ENCODE measurements at places on chromosomes 16 and 17. TPM values are rescaled to one million over a fixed set of nuclear protein-coding genes. Genes with fewer than 3 reads are reported as not detected.

The KRT222 gene
- total RNA-seq: not detected

The MT1G gene
- total RNA-seq: 5.9 TPM

The ZDHHC1 gene
- 6.7 TPM for total RNA-seq

The CA10 gene
- not detected for total RNA-seq

The ABCC6 gene
- 1.6 TPM for total RNA-seq

DNA sequence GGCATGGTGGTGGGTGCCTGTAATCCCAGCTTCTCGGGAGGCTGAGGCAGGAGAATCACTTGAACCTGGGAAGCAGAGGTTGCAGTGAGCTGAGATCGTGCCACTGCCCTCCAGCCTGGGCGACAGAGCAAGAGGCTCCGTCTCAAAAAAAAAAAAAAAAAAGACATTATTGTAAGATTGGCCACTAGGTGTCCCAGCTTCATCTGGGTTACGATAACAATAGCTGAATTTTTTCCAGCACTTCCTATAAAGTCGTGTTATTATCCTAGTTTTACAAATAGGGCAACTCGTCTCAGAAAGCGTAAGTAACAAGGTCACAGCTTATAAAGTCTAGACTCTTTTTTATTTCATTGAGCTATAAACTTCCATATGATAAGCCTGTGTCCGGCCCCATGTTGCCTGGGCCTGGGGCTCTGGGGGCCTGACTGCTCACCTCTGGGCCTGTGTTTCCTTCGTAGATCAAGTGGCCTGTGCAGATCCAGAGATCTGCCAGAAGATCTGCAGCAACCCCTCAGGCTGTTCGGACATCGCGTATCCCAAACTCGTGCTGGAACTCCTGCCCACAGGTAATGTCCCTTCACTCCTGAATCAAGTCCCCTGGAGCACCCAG lies 60.5 kb downstream of the SLC5A11 start:
- DNase-seq: peak; percentile 26

- no peak for DNase-seq
Observed at GRCh38 chr16:67234180-67234597, 7.3 kb downstream of the TMEM208 start.

DNA sequence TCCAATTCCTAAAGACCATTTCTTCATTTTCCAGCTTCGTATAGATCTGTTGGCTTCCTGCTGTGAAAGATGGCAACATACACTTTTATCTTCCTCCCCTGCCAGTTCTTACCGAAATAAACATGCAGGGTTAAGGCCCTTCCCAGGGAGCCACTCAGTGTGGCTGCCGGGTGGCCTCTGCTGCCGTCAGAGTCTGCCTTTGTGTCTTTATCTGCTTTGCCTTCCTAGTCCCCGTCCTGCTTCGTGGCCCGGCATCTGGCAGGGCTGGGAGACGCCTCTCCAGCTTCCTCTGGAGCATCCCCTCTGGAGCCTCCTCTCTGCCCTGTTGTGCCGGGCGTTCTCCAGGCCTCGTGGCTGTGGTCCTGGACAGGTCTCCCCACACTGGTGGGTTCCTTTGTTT lies 30.3 kb upstream of the CAPN15 start:
- no peak for DNase-seq

DNA sequence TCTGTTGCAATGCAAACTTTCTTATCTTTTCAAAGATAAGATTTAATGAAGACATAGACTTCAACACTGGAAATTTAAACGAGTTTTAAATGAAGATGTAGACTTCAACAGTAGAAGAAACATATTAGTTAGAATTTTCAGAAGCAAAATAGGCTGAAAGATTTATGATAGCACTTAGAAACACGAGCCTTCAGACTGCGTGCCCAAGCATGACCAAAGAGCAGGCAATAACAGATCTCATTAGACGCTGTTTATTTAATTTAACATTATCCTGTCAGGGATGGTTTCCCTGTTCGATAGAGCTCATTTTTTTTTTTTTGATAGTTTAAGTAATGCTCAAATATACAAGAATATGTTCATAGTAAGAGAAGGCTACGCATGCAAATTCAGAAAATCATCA lies 604.7 kb upstream of the SOX9 start:
- no peak for DNase-seq

GRCh38 chr17:81998691-81999438 lies 21.4 kb downstream of the ASPSCR1 start:
- DNase-seq: no peak

DNA sequence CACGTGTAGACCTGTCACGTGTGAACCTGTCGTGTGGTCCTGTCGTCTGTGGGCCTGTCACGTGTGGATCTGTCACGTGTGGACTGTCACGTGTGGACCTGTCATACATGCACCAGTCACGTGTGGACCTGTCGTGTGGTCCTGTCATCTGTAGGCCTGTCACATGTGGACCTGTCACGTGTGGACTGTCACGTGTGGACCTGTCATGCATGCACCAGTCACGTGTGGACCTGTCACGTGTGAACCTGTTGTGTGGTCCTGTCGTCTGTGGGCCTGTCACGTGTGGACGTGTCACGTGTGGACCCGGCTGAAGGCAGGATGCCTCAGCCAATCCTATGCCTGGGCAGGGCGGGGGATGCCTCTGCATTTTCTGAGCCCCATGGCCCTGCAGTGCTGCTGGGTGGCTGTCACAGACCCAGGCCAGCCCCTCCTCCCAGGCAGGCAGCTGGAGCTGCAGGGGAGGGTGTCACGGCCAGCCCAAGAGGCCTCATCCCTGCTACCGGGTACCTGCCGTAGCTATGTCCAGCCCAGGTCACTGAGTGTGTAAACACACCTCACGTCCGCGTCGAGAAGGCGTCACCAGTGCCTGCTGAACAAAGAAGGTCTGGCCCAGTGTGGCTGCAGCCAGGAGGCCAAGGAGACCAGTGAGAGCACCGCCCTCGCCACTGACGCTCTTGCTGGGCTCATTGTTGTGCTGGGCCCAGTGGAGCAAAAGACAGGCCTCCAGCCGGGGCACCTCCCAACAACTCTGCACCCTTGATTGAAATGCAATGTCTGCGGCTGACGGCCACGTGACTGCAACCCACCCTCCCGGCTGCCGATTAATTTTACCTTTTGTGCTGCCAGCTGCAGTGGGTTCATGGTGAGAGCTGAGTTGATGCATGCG lies 18.6 kb upstream of the ACSF3 start:
- DNase-seq: no peak

DNA sequence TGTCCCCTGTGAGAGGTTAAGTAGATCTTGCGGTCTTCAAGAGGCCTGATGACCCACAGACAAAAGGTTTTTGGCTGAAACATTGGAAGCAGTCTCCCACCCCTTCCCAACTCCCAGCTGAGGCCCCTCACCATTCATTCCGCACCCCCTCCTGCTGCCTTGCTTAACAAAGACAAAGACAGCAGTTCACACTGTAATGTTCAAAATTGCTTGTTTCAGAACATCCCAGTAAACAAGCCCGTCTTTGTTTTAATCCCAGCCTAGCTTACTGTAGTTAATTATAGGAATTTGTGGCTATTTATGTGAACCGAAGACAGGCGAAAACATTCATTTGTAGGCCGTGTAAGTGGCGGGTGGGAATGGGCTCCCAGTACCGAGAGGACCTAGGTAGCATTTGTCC lies 55.7 kb downstream of the IRX5 start:
- DNase-seq: no peak

- no peak for DNase-seq
Observed at GRCh38 chr17:82832411-82832810, 7.4 kb downstream of the ZNF750 start.
